Activated CD8-positive, alpha-beta memory T cell treated with anti-CD3 and anti-CD28 coated beads, Interleukin-2, amount 10 ng/mL, durations not matched to agents 7 days and 5 days (primary cell): ENCODE measurements at places on chromosomes 13 and 19. TPM values are rescaled to one million over a fixed set of nuclear protein-coding genes. Genes with fewer than 3 reads are reported as not detected.

Gene ZNF473
- total RNA-seq: 7.9 TPM

Gene SPACA4
- not detected for total RNA-seq

Gene TBXA2R
- 0.26 TPM for total RNA-seq

Gene MRPL54
- total RNA-seq: 74.0 TPM

Gene ASPDH
- not detected for total RNA-seq

Gene PTH2
- not detected for total RNA-seq

Gene CYP4F3
- total RNA-seq: not detected

Gene MEIOSIN
- total RNA-seq: not detected

Gene SYNE4
- total RNA-seq: 3.2 TPM

GRCh38 chr13:58992478-58993042, 1171.2 kb downstream of the DIAPH3 start:
- no peak for DNase-seq

DNA sequence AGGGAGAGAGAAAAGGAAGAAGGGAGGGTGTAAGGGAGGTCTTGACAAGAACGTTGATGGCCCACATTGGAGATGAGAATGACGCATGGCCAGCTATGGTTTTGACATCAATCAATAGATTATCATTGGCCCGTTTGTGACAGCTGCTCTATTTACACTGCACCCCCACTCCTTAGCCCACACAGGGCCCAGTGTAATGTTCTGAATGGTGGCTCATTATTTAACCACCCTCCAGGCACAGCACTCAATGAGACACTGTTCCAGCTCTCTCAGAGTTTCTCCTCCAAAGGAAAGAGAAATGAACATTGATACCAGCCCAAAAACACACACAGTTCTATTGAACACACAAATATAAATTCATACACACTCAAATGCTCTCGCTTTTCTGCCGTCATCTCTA, 173.0 kb upstream of the IPO5 start:
- no peak for DNase-seq

GRCh38 chr19:10927730-10928562, 493 bp downstream of the YIPF2 start:
- DNase-seq: no peak

GRCh38 chr19:16202320-16203255, 4.9 kb downstream of the AP1M1 start:
- no peak for DNase-seq

DNA sequence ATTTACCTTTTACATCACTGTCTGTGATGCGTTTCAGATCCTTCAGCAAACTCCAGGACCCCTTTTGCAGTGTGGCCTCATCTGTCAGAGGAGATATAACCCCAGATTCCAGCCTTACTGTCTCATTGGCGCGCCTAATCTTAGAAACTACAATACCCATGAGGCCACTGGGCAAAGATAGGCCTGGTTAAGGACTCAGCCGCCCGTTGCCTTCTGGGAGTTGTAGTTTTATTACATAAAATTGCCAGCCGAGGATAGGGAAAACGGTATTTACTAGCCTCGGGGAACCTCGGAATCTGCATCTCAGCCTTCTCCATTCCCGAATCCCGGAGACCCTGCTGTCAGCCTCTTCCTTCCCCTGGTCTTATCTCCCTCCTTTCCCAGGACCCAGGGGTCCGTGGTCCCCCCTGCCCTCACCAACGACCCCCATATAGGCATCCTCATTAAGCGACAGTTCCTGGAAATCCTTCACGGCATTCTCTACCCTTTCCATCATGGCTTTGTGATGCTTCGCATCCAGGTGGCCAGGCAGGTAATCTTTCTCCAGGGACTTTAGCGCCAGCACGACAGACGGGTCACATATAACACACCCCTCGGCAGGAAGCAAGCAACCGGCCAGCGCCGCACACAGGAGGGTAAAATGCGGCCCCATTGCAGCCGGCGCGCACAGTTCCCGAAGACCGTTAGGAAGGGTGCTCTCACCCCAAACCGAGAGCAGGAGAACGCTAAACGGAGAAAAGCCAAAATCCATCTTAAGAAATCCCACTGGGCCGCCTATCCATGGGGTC, 1.3 kb downstream of the IZUMO1 start:
- DNase-seq: peak; percentile 73

GRCh38 chr13:31301119-31301518, 101.3 kb downstream of the B3GLCT start:
- no peak for DNase-seq

- no peak for DNase-seq
These were observed 1335.1 kb upstream of the SPRY2 start for GRCh38 chr13:81676008-81676407.

- DNase-seq: no peak
These were observed 43.8 kb upstream of the USP29 start for GRCh38 chr19:57075801-57076492.

- DNase-seq: no peak
These were observed 2659.4 kb upstream of the PCDH20 start for GRCh38 chr13:64074971-64075474.

DNA sequence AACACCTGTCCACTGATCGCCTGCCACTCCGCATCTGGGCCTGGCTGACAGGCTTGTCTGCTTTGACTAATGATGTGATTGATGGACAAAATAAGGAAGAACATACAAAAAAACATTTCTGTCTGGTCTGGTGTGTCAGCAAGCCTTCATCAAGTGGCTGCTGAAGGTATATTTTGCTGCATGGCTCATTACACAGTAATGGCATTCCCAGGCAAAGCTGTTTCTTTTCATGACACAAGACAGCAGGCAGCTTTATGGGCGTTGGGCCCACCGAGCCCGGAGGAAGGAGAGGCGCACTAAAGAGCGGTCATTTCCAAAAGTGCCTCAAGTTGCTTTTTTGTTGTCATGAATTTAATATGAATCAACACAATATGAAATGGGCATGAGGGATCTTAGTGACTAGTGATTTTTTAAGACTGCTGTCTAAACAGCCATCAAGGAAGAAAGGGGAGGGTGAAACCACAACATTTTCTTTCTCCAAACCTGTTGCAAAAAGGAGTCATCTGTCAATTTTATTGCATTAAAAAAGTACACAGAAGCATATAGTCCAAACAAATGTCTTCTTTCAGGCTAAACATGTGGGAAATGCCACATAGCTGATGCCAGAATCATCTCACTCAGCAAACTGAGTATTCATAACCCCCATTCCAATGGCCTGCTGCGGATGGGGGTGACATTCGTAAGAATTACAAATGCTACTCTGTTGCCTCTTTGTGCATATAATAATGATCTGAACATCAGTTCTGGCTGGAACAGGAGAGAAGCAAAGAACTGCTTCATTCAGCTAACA, 476.6 kb downstream of the ZNF536 start:
- DNase-seq: no peak

- no peak for DNase-seq
These were observed 68.5 kb downstream of the TSC22D1 start for GRCh38 chr13:44507639-44508038.

- DNase-seq: no peak
These were observed 202.8 kb upstream of the ZNF536 start for GRCh38 chr19:30169196-30169900.

DNA sequence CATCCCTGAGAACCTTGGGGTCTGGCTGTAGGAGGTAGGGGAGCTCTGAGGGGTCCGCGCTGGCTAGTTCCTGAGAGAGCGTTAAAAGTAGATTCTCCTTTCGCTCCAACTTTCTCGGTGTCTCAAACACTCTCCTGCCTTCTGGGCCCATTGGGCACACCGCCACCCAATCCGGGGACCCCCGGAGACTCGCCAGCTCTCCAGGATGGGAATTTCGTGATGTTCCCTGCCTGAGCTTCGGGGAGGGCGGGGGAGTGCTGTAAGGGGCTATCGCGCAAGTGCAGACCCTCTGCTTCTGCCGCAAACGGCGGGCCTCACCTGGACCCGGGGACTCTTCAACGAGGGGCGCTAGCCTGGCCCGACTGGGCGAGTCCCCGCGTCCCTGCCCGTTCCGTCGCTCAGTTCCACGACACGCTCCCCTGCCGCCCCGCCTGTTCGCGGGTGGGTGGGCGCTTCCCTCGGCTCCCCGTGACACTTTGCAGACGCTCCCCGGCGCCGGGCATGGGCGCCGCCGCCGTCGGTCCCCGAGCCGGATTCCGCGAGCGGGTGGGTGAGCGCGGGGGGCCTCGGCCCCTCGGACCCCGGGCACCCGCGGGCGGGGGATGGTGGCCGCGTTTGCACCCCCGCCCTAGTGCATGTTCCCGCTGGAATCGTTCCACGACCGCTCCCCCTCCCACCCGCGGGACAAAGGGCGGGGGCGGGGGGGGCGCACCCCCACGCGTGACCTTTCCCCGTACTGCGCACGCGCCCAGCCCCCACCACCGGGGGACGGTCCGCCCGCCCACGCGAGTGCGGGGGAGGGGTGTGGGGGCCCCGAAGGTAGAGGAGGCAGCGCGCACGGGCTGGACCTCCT, at the start of gene CCDC106:
TSS of gene CCDC106 (plus strand) at position 481 of the 853 bp plus-strand sequence. CDS start 835 bp downstream, outside the sequence.
- DNase-seq: no peak

DNA sequence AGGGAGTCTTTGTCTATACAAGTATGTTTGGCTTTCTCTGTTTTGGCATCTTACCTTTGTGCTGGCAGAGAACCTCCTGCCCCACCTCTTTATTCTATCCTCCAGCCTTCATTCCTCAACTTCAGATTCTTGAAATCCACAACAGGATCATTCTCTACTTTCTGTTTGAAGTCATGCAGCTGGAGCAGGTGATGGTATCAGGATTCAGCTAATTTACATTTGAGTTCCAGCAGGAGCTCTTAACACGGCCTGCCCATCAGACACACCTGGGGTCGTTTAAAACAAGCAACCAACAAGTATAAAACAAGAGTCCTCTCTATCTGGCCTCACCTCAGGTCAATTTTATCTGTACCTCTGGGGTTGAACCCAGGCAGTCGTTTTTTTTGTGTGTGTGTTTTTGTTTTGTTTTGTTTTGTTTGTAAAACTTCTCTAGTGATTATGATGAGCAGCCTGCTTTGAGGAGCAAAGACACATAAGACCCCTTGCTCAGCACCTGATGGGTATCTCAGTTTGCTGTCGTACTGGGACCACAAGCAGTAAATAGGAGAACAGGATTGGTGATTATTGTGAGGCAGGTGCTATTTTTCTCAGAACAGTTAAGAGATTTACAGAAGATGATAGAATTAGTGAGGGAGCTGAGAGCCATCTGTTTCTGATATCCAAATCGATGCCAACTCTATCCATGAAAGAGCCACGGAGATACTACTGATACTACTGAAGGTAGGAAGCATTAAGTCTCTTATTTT, 78.4 kb downstream of the GPC6 start:
- no peak for DNase-seq

- DNase-seq: no peak
These were observed 6.1 kb upstream of the GGACT start for GRCh38 chr13:100594731-100595130.

GRCh38 chr13:76886292-76887075, at the start of gene KCTD12:
KCTD12 (minus strand) TSS chr13:76886405; CDS start chr13:76886148, 257 bp downstream.
- DNase-seq: peak; percentile 72

DNA sequence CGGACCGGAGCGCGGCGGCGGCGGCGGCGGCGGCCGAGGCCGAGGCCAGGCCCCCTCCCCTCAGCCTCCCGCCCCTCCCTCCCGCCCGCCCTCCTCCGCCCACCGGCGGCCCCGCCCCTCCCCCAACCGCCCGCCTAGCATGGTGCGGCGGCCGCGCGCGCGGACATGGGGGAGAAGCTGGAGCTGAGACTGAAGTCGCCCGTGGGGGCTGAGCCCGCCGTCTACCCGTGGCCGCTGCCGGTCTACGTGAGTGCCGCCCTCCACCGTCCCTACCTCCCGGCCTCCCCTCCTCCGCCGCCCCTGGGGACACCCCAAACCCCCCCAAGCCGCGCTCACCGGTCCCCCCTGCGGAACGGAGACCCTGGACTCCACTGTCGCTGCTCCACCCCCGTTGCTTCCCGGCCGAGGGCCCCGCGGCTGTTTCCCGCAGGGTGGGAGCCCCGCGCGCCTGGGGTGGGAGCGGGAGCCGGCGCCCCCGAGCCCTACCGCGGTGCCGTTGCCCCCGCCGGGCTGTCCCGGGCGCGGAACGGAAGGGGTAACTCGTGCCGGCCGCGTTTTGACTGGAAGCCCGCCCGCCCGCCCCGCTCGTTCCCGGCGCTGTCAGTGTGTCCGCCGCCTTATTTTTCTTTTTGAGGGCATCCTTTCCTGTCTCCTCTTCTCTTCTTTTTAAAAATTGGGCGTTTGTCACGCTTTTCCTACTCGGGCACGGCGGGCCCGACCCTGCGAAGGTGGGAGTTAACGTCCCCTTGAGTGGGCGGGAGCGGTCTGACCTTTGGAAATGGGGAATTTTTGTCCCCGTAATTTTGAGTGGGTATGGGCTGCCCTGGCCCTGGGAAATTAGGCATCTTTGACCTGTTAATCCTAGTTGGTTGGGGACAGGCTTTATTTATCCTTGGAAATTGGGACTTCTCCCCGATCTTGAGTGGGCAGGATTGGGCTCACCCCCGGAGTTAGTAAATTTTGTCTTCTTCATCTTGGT, 576 bp downstream of the DOT1L start:
- no peak for DNase-seq

GRCh38 chr13:94419304-94419924, 60.1 kb downstream of the DCT start:
- DNase-seq: no peak

DNA sequence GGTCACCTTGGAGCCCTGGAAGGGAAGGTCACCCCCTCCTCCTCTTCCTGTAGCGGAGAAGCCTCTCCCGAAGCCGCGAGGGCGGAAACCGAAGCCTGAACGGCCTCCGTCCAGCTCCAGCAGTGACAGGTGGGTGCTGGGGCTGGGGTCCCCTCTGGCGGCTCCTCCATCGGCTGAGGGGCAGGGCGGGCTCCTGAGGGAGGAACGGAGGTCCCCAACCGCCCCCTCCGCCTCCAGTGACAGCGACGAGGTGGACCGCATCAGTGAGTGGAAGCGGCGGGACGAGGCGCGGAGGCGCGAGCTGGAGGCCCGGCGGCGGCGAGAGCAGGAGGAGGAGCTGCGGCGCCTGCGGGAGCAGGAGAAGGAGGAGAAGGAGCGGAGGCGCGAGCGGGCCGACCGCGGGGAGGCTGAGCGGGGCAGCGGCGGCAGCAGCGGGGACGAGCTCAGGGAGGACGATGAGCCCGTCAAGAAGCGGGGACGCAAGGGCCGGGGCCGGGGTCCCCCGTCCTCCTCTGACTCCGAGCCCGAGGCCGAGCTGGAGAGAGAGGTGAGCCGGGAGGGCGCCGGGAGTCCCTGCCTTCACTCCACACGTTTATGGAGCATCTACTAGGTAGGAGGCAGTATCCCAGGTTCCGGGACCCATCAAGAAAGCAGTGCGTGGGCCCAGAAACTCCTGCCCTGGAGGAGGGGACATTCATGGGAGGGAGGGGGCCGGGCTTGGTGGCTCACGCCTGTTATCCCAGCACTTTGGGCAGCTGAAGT, 22.0 kb downstream of the HDGFL2 start:
- no peak for DNase-seq
